Fibroblast of upper back skin (primary cell): ENCODE measurements at places on chromosomes 3 and 15.

DNA sequence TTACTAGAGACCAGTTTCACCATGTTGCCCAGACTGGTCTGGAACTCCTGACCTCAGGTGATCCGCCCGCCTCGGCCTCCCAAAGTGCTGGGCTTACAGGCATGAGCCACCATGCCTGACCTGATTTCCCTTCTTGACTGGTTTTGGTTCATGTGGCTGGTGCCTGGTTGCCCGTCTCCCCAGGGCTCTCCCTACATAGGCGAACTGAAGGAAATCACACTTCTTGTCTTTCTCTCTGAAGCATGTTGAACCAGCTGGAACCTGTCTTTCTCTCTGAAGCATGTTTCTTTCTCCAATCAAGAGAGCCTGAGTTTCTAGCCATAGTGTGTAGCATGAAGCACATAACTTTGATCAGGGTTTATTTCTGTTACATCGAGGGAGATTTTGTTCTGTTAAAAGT, 16.3 kb upstream of the SAMD7 start:
- no peak for DNase-seq

GRCh38 chr3:120198305-120198878, 86.6 kb downstream of the GPR156 start:
- peak; percentile 54 for DNase-seq

- DNase-seq: peak; percentile 57
Measured at GRCh38 chr15:87873516-87873915, 383.0 kb downstream of the NTRK3 start.

- DNase-seq: no peak
Measured at GRCh38 chr15:88881775-88882174, 13.6 kb downstream of the HAPLN3 start.

DNA sequence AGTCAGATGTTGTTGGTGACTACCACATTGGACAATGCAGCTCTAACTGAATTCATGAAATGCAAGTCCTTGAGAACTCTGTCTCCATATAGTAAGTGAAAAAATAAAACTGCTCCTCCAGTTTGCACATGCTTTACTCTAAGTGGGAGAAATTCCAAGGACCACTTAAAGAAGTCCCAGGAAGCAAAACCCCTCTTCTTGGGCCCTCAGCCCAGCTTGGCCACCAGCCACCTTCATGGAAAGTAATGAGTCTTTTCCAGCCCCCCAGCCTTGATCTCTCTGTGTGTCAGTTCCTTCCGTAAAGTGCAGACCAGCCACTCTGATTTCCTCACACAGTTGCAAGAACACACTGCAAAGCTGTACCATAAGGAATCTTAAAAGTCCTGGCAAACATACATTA, 34.5 kb downstream of the DAPK2 start:
- DNase-seq: peak; percentile 25

DNA sequence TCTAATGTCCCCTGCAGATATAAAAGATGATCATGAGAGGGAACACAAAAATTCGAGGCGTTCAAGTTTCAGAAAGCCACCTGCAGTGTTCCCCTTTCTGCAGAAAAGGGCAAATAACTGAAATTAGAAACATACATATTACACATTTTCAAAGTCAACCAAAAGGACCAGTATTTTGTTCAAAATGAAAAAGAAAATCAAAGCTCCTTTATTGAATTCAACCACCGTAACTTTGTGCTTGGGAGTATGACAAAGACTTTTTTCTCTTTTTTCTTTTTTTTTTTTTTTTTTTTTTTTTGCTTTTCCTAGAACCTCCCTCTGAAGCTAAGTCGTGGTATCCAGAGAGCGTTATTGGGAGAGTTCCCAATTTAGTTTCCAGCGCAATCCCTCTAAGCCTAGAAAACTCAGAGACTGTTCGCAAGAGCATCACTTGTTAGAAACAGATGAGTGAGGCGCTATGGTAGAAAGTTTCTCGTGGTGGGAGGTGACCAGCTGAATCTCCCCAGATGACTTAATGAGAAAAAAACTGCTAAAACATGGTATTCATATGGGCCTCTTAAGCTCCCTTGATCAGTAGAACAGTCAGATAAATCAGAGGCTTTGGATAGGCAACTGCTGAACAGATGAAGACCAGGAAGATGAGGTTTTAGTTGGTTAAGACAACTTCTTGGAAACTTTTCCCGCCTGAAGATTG, 77.4 kb downstream of the MB21D2 start:
- DNase-seq: no peak

DNA sequence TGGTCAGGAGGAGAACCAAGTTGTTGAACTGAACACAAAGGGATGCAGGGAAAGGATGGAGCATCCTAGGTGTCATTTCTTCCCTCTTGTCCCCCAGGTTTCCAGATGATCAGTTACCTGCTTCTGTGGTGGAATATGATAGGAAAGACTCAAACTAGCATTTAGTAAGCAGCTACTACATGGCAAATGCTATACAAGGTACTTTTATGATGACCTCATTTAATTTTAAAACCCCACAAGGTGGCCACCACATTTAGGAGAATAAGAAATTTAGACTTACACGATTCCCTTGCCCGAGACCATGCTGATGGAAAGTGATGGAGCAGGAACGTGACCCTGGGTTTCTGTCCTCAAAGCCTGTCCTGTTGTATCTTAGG, 40.9 kb downstream of the CCR4 start:
- DNase-seq: no peak

DNA sequence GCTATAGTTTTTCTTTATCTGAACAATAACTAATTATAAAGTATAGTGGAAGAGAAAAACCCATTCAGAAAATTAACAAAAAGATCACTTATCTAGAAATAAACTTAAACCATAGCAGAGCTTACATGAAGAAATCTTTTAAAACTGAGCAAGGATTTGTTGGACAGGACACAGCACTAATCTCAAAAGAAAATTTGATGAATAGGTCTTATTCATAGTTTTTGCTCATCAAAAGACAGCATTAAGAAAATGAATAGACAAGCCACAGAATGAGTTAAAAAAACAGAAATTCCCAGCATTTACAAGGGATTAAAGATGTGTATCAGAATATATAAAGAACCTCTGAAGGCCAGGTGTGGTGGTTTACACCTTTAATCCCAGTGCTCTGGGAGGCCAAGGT, 29.5 kb downstream of the PIK3CA start:
- no peak for DNase-seq

DNA sequence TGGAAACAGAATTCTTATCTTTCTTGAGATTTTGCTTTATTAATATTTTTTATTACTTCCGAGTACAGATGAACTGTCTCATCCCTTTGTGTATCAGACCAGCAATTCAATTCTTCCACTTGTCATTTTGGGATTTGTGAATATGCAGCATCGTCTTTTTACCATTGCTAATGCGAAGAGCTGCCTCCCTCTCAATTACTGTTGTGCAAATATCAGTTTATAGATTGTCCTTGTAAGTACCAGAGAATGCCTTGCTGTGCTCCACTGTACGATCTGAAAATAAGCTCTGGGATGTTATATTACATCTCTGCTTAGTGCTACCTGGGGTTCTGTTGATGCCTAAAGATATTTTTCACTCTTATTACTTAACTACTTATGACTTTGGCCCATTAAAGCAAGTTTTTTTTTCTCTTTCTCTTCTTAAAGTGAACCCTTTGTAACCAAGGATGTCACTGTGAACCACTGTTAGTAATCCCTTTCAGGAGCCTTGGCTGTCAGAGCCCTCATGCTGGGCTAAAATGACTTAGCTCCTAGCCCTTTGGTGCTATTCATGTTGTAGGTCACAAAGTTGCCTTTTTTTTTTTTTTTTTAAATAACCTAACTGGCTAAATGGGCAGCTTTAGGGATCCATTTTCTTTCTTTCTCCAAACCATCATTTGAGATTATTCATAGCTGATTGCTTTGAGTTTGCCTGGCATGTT, 382.9 kb downstream of the FEZF2 start:
- no peak for DNase-seq

DNA sequence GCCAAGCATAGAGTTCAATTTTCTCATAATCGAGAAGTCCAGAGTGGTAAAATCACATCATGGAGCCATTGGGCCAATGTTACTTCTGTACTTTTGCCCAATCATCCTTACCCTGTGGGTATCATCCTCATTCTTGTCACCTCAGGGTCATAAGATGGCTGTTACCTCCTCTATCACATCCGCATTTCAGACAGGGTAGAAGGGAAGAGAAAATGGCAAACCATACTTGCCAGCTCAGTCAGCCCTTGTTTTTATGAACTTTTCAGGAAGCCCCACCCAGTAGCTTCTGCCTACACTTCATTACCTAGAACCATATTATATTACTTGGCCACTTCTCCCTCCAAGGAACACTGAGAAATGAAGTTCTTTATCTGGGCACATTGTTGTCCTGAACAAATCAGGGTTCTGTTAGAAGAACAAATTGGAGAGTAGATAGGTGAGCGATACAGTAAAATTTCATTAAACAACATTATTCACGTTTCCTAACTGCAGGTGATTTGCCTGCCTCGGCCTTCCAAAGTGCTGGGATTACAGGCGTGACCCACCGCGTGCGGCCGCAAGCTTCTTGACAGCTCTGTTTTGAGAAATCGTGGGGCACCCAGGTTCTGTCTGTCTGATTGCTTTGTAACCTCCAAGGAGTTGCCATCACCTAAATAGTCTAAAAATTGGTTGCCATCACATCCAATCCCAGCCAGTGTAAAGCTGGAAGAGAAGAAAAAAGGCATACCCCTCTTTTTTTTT, 34.5 kb upstream of the RPN1 start:
- DNase-seq: no peak

GRCh38 chr15:32738666-32739065, 20.9 kb downstream of the GREM1 start:
- DNase-seq: peak; percentile 59

- DNase-seq: no peak
Measured at GRCh38 chr3:140423146-140423545, 254.7 kb upstream of the TRIM42 start.

GRCh38 chr3:69442771-69443311, 57.0 kb upstream of the FRMD4B start:
- no peak for DNase-seq

- DNase-seq: peak; percentile 51
Measured at GRCh38 chr3:71117572-71118247, 465.8 kb downstream of the FOXP1 start.

DNA sequence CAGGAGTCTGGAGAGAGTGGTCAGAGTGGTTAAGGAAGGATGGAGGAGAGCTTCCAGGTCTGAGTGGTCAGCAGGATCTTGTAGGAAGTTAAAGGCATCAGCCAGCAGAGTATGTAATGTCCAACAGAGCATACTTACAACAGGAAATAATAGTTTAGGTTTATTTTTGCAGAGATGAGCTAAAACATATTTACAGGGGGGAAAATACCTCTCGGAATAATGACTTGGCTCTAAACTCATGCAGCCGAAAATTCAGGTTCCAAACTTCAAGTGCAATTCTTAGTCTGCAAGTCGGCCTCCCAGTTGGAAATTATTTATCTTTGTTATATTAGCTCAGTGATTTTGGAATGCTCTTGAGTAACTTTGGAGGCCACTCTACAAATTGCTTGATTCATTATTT, 385.0 kb upstream of the C2CD4B start:
- no peak for DNase-seq

DNA sequence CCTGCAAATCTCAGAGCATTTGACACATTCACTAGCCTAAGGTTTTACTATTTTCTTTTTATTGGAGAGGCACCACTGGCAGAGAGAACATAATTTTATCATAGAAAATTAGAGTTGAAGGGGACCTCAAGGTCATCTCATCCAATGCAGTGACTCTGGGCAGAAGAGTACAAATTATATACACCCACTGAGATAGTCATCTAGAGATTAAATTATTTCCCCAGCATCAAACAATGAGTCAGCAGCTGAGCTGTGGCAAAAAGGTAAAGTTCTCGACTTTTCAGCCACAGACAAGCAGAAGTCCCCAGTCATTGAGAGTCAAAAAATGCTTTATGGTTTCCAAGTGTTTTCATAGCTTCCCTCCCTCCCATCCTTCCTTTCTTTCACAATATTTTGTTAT, 39.3 kb upstream of the SEMA6D start:
- DNase-seq: no peak

GRCh38 chr3:190038050-190038933, 82.4 kb downstream of the P3H2 start:
- DNase-seq: peak; percentile 71
